Effector memory CD8-positive, alpha-beta T cell (primary cell): ENCODE measurements at places on chromosomes 7 and 10.

GRCh38 chr7:70098905-70099672 lies 500.8 kb downstream of the AUTS2 start:
- DNase-seq: no peak

DNA sequence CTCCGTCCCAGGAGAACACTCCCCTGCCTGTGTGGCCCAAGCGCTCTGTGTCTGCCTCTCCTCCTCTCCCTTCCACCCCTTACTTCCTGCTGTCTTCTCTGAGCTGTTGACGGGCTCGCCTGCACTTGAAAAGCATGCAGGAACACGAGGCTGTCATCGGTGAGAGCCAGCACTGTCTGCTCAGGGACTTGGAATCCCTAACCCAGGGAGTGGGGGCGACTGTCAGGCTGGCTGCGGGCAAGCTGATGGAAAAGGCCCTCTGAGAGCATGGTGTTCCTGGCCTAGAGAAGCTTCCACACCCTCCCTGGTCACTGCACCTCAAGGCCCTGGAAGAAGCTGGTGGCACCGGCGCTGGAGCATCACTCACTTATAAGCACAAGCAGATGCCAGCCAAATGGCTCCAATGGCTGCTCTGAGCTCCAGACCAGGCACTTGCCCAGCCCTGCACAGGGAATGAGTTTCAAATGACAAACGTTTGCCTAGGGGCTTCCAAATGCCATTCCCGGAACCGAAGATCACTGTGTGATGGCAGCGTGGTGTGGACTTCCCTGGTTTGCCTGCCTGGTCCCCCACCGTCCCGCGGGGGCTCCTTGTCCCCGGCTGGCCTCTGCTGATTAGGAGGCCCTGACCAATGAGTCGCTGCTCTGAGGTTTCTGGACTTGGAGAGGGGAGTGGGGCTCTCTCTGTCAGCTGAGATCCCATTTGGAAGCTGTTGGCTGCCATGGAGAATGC lies 56.7 kb upstream of the EBF3 start:
- no peak for DNase-seq

GRCh38 chr10:109886781-109887140 lies 36.5 kb downstream of the XPNPEP1 start:
- DNase-seq: no peak

DNA sequence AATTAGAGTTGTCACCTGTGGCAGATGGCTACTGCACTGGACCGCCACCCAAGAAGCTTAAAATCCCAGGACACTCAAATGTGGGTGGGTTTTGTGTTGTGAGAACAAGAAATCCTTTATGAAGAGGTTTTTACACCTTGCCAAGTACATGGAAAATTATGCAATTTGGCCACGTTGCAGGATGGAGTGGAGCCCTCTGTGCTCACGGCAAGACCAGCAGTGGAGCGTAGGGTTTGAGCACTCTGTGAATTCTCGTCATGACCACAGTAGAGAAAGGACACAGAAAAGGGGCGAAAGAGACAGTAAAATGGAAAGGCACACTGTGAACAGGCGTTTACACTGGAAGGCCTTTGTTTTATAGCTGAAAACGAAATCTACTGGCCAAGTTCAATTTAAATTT lies 222.6 kb downstream of the ADARB2 start:
- no peak for DNase-seq

GRCh38 chr10:133528296-133528844 lies 1.2 kb downstream of the CYP2E1 start:
- DNase-seq: no peak

DNA sequence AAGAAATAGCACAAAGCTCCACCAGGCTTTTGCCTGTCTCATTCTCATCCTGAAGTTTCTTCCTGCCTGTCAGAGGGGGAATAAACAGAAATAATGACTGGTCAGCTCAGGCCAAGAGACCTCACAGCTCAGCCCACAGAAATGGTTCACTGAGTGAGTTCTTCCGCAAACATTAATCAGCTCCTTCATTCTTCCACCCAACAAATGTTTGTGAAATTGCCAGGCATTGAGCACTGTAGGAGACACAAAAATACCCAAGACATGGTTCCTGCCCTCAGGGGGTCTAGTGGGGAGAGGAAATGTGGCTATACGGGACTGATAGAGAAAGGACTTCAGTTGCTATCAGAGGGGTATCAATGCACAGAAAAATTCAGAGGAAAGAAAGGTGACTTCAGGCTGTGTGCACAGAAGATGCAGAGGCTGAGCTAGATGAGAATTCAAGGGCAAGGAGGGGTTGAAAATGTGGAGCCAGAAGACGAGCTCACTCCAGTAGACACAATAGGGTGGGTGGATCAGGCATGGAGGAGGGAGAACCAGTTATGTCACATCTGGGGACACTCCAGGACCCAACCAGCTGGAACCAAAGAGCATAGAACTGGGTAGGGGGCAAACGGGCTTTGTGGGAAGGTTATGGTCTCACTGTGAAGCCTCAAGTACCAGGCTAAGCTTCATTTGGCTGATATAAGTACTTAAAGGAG lies 20.9 kb downstream of the MYOF start:
- DNase-seq: no peak

GRCh38 chr7:38819463-38819862 lies 89.5 kb downstream of the VPS41 start:
- no peak for DNase-seq

GRCh38 chr10:73650537-73651331 lies 5.1 kb downstream of the SYNPO2L start:
- no peak for DNase-seq

GRCh38 chr7:14924398-14924797 lies 21.8 kb upstream of the DGKB start:
- no peak for DNase-seq

DNA sequence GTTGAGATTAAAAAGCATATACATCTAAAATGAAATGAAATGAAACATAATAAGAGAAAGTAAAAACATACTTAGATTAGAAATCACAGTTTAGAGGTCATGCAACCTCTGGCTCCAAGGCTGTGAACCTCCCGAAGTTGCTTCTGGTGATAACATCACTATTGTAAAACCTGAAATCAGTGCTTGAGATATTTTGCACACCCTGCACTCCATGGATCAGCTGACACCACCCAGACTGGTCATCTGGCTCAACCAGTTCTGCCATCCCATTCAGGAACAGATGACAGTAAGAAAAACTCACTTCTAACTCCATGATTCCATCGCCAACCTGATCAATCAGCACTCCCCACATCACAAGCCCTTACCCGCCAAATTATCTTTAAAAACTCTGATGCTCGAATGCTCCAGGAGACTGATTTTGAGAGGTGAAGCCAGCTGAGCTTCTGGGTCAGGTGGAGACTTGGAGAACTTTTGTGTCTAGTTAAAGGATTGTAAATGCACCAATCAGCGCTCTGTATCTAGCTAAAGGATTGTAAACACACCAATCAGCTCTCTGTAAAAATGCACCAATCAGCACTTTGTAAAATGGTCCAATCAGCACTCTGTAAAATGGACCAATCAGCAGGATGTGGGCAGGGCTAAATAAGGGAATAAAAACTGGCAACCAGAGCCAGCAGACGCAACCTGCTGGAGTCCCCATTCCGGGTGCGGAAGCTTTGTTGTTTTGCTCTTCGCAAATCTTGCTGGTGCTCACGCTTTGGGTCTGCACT lies 162.6 kb upstream of the MAGI2 start:
- no peak for DNase-seq

DNA sequence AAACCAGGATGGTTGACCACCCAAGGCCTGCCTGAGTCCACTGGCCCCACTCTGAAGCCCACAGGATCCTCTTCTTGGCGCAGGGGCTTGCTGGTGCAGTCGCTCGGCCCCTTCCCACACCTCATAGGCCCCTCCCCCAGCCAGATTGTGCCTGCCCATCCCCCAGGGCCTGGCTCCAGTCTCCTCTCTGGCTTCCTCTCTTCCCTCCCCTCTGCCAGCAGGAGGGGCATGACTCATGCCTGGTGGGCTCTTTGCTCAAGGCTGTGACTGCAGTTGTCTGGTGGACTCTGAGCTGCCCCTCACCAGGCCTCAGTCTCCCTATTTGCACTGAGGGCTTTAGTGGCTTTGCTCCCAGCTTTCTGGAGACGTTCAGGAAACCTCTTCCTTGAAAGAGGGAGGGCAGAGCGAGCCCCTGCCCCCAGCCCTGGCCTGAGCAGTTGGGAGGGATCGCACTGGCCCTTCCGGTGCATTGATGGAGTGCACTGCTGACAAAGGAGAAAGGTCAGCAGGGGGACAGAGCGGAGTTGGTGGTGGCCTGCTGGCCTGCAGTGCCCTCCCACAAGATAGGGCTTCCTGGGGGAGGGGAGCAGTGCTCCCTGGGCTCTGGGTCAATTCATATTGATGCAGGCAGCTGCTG lies 60.7 kb downstream of the ZMIZ1 start:
- no peak for DNase-seq

- DNase-seq: no peak
Observed at GRCh38 chr7:105792488-105793370, 83.7 kb downstream of the ATXN7L1 start.

- no peak for DNase-seq
Observed at GRCh38 chr10:7550013-7550412, 116.8 kb downstream of the ITIH5 start.

DNA sequence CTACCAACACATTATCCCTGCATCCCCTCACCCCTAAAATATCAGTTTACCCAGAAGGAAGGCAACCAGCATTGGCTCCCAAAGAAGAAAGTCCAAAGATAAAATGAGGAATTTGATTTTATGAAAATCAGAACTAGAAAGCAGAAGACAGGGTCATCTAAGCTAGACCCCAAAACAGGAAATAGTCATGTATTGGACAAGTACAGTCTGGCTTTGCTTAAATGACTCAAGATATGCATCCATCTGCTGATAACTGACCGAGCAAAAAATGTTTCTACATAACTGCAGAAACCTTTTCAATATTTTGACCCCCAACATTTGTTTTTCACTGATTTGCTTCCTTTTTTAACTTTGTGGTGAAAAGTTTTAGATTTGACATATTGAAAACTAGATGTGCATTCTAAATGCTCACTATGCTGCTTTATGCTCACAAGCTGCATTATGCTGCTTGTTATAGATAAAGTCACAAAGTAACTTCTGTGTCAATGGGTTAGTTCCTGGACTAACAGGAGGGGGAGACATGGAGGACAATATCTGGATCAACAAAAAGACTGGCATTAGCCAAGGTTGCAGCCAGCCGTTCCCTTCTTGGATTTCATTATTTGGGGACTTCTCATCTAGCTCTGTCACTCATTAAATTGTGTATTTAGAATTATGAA lies 227.0 kb downstream of the INHBA start:
- DNase-seq: no peak

- DNase-seq: no peak
Observed at GRCh38 chr10:114100848-114101741, 57.4 kb downstream of the ADRB1 start.

GRCh38 chr7:73899731-73900142 lies 38.8 kb downstream of the TMEM270 start:
- no peak for DNase-seq

- no peak for DNase-seq
Observed at GRCh38 chr7:121541457-121541856, 145.3 kb upstream of the FAM3C start.
